Naive thymus-derived CD8-positive, alpha-beta T cell (primary cell): ENCODE measurements at places on chromosomes 1 and 21. TPM values are rescaled to one million over a fixed set of nuclear protein-coding genes. Genes with fewer than 3 reads are reported as not detected.
A peak's percentile ranks its signal among the peaks of the same experiment; 100 is the strongest.

Gene PKP1
- polyA plus RNA-seq = not detected

Gene TMEM61
- polyA plus RNA-seq = not detected

GRCh38 chr1:100037927-100038659, 68.3 kb downstream of the SLC35A3 start:
- DNase-seq = peak; percentile 85

DNA sequence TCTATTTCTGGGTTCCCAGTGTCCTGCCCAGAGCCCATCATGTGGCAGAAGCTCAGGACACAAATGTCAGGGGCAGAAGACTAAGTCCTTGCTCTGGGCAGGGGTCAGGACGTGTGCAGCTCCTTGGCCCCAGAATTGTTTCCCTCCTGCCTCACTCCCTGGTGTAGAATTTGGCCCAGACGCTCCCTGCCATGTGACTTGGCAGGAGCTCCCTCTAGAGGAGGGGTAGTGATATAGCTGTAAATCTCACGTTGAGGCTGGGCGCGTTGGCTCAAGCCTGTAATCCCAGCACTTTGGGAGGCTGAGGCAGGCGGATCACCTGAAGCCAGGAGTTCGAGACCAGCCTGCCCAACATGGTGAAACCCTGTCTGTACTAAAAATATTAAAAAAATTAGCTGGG, 91.2 kb downstream of the UBIAD1 start:
- DNase-seq = no peak
